ENCODE measurements at places on chromosomes 12 and 14. TPM values are rescaled to one million over a fixed set of nuclear protein-coding genes. Genes with fewer than 3 reads are reported as not detected.

- no peak for DNase-seq
Measured at GRCh38 chr12:122200541-122201175, 2.9 kb upstream of the B3GNT4 start.

GNB3 gene
- total RNA-seq: not detected

GRCh38 chr12:121196902-121197301 is 13.0 kb upstream of the P2RX4 start:
- peak; percentile 22 for DNase-seq

GRCh38 chr12:105231396-105231795 is 4.6 kb downstream of the APPL2 start:
- DNase-seq: no peak

KRT83 gene
- not detected for total RNA-seq

Data from activated CD4-positive, alpha-beta T cell treated with anti-CD3 and anti-CD28 coated beads, Interleukin-2, amount 10 ng/mL, durations not matched to agents 7 days and 5 days (primary cell).